SIG-M5 (cell line): ENCODE measurements at places on chromosomes 4 and X.
A peak's percentile ranks its signal among the peaks of the same experiment; 100 is the strongest.

GRCh38 chr4:129821963-129822362 lies 726.0 kb downstream of the C4orf33 start:
- no peak for DNase-seq

DNA sequence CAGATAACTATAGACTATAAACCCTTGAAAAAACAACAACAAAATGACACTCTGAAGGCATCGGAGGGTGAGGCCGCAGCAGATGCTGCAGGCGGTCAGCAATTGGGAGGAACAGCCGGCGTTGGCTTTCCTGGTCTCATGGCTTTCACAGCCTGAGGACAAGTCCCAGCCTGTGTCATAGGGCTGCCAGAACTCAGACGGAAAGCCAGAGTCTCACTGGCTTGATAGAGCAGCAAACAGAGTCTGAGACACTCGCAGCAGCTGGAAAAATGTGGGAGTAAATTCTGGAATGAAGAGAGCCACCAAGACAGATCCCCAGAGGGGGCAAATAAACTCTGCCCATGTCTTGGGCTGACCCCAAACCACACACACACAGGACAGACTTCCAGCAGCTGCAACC lies 86.3 kb downstream of the PPP2R2C start:
- DNase-seq, result no peak

- no peak for DNase-seq
Measured at GRCh38 chr4:88661739-88662138, 35.9 kb downstream of the NAP1L5 start.

- no peak for DNase-seq
Measured at GRCh38 chr4:147440442-147440841, 40.5 kb upstream of the EDNRA start.

- no peak for DNase-seq
Measured at GRCh38 chrX:124540474-124540873, 194.1 kb downstream of the SH2D1A start.

GRCh38 chrX:154890990-154891639 lies 5.0 kb downstream of the F8A1 start:
- DNase-seq, result no peak

DNA sequence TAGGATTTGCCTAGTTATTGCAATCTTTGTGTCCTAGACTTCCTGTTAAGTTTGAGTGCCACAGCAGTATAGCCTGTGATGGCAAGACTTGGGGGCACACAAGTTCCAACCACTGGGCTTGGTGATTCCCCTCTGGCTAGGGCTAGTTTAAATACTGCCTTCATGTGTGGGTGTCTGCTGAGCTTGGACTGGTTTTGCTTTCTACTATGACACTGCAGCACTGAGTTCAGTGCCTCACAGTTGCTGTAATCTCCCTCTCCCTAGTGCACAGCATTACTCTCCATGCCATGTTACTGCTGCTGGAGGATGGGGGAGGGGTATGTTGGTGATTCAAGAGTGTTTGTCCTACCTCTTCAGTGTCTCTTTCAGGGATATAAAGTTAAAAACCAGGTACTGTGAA lies 379.6 kb downstream of the IL15 start:
- no peak for DNase-seq

DNA sequence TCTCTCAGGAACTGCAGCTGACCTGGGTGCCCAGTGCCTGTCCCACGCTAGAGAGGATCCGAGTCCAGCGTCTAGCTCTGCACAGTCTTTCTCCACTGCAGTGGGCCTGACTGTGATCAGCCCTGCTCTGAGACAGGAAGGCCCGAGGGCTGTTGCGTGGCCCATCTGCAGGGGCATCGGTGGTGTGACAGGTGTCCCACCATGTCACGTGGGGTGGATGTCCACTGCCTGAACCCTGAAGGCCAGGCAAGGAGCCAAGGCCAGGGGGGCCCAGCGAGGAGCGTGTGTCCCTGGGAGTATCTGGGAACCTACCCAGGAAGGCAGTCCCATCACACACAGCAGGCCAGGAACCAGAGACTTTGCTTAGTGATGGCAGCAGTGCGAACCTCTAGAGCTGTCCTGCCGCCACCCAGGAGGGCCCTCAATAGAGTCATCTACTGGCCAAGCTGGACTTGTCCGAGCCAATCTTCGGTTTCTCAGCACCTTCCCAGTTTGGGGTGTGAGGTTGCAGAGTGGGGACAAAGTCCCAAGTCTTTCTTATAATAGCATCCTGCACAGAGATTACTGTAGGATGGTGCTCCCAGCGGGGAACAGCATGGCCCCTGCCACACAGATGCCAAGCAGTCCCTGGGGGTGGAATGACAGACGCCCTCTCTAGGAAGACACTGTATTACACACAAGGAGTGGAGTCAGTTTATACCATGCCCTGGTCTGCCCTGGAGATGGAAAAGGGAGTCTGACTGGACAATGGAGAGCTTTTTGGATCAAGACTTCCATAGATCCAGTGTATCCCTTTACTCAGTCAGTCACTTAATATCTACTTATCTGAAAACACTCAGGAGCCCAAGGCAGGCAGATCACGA lies 38.3 kb downstream of the DCTD start:
- DNase-seq, result no peak

DNA sequence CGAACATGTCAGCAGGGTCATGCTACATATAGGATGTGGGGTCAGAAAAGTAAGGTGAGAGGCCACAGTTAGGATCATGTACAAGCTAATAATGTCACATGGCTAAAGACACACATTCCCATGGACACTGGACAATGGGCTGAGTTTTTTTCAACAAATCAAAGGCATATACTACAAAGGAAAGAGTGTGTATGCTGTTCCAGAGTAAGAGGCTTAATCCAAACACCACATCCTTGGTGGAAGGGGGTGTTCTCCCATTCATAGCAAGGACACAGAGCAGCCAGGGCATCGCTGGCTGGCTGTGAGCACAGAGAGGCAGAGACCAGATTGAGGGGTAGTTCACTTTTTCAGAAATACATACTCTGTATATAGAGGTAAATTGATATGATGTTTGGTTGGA lies 131.7 kb downstream of the MGST2 start:
- no peak for DNase-seq

DNA sequence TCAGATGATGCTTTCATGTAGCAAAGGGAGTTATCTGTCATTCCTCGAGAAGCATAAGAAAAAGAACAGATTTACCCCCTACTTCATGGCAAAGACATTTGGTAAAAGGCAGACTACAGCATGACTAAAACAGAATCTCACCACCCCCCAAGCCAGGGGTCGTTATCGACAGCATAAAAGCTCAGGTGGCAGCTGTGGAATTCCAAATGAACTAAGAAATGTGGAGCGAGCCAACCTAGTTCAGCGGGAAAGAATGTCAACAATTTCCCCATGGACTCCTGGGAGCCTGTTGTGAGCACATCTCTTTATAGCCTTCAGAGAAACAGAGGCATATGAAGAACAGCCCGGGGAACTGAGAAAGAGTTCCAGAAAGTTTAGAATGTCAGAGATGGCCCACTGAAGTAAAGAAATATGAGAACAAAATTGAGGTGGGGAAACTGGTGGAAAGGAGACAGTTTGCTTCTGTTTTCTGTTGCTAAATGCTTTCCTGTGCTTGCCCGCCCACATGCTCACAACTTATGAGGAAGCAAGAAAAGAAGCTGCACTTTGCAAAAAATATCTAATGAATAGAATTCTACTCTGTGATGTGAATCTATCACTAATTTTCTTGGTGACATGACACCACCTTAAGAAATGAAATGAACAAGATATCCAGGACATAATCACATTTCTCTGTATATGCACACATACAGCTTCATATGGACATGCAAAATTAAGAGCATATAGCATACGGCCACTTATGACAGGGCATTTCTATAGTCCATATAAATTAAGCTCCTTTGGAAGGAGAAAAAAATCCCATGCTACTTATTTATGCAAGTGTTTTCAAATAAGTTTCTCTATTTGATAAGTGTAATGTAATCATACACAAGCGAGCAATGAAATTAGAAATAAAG lies 135.3 kb upstream of the MID1 start:
- DNase-seq, result no peak

- DNase-seq, result no peak
Measured at GRCh38 chr4:151664289-151664688, 96.5 kb downstream of the GATB start.

GRCh38 chr4:89177807-89178206 lies 66.5 kb downstream of the TIGD2 start:
- no peak for DNase-seq

DNA sequence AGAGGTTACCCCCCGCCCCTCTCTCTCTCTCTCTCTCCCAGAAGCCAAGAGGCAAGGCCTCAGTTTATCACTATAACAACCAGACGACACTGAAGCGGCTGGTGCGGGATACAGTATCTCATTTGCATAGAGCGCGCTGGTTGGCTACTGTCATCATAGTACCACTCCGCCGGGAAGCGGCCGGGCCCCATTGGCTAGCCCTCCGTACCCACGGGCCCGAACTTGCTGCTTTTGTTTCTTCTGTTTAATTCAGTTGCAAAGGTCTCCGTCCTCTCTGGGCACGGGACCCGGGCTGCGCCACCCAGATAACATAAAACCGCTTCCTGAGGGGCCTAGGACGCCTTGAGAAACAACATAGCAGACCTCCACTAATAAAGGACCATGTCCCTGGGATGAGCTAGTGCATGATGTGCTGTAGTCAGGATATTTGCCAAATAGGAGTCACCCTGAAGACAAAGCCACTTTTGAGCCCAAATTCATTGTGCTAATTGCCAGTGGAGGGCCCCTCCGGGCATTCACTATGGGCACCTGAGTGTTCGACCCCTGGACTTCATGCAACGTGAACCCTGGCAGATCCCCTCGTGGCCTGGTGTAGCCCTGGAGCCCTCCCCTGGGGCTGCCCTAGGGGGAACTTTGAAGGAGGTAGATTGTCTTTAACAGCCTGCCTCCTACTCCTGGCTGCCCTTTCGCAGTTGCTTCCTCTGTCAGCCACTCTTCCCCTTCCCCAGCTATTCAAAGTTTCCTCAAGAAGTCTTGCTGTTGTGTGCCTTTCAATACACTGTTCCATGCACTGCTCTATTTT lies at the start of gene PCYT1B:
Gene PCYT1B (minus strand): TSS at position 91 of the 802 bp plus-strand sequence. CDS start 242 bp downstream, outside the sequence.
- no peak for DNase-seq

DNA sequence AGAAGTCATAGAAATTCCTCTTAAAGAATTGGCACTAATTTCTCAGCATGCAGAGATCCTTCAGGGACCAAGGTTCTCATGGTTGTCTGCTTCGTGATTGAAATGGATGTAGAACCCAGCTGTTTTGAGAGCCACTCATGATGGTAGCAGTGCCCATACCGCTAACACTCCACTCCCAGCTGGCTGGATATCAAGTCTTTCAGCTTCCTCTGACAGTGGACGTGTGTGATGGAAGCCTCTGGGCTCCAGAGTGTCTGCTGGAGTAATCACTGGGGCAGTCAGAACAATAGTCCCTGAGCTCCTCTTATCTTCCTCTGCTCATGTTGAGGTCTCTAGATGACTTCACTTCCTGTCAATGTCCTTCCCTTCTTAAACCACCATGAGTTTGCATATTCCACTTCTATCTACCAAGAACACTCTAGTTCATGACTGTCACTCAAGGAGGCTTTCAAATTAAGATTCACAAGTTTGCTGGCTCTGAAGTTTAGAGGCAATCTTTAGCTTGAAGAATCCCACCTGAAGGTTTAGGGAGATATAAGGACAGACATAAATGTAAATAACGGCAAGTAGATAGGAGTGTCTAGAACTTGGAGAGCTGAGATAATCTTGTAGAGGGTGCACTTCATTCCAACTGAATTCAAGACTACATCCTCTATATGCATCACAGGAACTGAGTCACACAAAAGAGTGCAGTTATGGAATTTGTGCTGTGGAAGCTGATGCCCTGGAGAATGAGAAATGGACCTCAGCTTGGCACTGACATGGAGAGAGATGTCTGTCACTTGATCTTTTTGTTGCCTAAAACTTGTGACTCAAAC lies 64.5 kb upstream of the WDR1 start:
- DNase-seq, result peak; percentile 42

DNA sequence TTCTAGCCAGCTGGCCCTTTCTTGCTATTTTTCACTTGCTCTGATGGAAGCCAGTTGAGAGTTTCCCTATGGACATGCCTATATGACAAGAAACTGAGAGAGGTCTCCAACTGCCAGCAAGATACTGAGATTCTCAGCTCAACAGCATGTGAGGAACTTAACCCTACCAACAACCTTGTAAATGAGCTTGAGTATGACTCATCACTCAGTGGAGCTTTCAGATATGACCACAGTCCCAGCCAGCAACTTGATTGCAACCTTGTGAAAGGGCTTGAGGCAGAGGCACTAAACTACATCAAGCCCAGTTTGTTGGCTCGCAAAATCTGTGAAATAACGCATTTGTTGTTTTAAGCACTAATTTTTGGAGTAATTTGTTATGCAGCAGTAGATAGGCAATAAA lies 175.8 kb downstream of the COMMD8 start:
- DNase-seq, result no peak

DNA sequence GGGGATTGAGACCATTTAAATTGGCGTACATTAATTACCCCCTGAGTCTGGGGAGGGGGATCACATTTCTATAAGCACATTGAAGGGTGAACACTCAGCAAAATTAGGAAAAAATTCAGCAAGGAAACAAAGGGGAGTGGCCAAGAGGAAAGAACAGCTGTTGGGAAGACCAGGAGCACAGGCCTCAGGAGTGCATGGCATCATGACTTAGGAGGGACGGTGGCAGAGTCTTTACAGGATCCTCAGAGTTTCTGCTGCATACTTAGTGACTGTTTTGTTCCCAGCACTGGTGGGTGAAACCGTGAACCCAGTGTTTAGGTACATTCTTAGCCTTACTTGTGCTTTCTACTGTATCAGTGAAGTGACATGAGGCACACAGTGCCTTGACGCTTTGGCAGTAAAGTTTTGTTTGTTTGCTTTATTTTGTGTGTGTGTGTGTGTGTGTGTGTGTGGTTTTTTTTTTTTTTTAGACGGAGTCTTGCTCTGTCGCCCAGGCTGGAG lies 121.3 kb downstream of the CBR4 start:
- DNase-seq, result no peak

DNA sequence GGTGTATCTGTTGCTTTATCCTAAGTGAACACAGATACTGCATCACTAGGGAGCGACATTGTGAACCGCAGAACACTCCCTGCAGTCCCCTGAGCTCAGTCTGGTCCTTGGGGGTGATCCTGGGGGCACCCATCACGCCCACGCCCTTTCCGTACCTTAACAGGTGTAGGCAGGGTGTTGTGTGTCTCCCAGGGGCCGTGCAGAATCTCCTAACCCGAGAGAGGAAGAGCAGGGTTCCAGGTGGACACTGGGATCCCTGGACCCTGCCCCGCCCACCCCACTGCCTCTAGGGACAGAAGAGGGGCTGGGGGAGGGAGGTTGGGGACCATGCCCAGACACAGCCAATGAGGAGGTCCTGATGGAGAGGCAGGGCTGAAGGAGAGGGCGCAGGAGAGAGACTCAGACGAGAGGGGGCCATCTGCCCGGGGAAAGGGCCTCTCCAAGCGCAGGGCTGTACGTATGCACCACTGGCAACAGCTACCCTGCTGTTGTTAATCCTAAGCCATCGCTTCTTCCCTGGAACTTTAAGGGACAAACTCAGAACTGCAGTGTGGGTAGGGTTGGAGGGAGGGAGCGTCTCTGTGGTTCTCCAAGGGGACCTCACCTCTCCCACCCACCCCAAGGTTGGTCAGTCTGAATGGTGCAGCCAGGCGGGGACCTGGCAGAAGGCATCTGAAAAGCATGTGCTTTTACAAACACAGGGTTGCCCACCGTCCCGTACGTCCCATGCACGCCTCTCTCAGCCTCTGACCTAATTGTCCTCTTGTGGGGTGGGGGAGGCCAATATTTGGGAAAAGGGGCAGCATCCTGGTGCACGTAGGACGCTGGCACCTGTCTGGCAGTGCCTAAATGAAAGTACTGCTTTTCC lies 2.5 kb downstream of the P2RY8 start:
- DNase-seq, result no peak

- no peak for DNase-seq
Measured at GRCh38 chr4:181507938-181508337, 735.3 kb upstream of the TENM3 start.

- DNase-seq, result no peak
Measured at GRCh38 chr4:160835789-160836188, 1328.0 kb downstream of the FSTL5 start.

GRCh38 chrX:145817331-145818185 lies at the start of gene SLITRK2:
Gene SLITRK2, plus strand, starts transcription at chrX:145817829. Its CDS starts 4,597 bp downstream, at chrX:145822426.
- no peak for DNase-seq
